Activated naive CD8-positive, alpha-beta T cell treated with anti-CD3 and anti-CD28 coated beads for 36 hours (primary cell): ENCODE measurements at places on chromosomes 7 and 10.

DNA sequence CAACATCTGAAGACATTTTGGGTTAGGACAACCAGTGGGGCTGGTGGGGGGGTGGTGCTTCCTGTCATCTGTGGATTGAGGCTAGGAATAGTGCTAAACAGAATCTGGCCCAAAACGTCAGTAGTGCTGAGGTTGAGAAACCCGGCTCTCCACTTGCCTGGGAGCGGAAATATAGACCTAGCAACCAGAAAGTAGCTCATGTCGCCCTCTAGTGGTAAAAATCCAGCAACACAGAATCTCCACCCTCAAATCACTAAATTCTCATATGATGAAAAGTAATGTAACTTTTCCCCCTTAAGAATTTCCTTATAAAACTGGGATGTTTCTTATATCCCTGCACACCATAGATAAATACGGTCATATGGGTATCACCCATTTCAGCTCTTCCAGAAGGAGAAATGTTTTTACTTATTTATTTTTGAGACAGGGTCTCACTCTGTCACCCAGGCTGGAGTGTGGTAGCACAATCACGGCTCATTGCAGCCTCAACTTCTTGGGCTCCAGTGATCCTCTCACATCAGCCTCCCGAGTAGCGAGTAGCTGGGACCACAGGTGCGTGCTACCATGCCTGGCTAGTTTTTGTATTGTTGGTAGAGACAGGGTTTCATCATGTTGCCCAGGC lies 34.4 kb downstream of the ZC3HAV1 start:
- peak; percentile 47 for DNase-seq

GRCh38 chr7:17598846-17599245 lies 300.4 kb downstream of the AHR start:
- no peak for DNase-seq

- no peak for DNase-seq
These were observed 132.5 kb downstream of the RELN start for GRCh38 chr7:103856929-103857328.

- no peak for DNase-seq
These were observed 111.5 kb downstream of the LRMDA start for GRCh38 chr10:75542906-75543305.

DNA sequence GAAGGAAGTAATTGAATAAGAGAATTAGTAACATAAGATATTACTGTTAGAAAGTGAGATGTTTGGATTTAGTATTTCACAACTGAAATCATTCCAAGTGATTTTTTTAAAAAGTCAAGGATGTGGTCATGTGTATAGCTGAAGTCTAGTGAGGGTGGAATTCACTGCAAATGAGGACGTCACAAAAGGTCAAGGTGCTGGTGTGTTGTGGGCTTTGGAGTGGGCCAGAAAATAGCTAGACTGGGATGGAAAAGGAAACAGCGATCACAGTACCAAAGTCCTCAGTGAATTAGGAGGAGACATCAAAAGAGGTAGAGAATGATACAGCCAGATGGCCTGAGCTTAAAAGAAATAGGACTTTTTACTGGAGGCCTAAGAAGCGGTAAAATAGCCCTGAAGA lies 272.8 kb downstream of the DYNC1I1 start:
- no peak for DNase-seq
